ENCODE measurements at places on chromosomes 3 and 15.

DNA sequence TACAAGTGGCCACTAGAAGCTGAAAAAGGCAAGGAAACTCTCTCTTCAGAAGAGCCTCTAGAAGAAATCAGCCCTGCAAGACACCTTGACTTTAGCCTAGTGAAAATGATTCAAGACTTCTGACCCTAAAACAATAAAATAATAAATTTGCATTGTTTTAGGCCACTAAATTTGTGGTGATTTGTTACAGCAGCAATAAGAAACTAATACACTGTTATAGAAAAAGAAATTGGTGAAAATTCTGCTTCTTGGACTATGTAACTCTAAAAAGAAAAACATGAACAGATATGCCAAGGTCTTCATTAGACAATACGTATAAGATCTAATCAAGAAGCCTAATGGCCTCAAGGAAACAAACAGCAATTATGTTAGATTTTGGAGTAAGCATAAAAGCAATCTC lies 36.1 kb downstream of the EXD1 start:
- no peak for DNase-seq

- no peak for DNase-seq
Measured at GRCh38 chr3:108133858-108134554, 43.2 kb upstream of the CD47 start.

DNA sequence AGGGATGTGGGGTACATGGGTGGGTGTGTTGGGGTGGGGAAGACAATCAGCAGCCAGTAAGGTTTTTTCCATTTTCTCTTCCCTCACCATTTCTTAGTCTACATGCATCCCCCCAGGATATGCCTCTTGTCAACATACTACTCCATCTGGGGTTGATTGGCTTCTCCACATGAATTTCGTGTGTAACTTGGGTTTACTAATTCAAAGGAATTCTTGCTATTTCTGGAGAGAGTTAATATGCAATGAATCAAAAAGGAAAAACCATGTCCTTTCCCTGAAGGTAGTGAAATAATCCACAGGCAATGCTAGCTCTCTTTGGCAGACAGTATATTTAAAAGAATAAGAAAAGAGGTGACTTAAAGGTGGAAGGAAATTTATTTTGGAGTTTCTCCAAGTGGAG lies 198.4 kb downstream of the EBLN2 start:
- no peak for DNase-seq

- DNase-seq, result no peak
Measured at GRCh38 chr3:127043041-127043641, 60.2 kb downstream of the PLXNA1 start.

- no peak for DNase-seq
Measured at GRCh38 chr3:59968513-59969045, 918.8 kb upstream of the CFAP20DC start.

GRCh38 chr3:139797724-139798343 lies 120.1 kb upstream of the NMNAT3 start:
- DNase-seq, result no peak

- DNase-seq, result no peak
Measured at GRCh38 chr3:196774191-196774820, 34.6 kb downstream of the PAK2 start.

GRCh38 chr3:127697551-127698240 lies 24.9 kb downstream of the ABTB1 start:
- peak; percentile 97 for DNase-seq

Measured in NCI-H1694 treated with DMSO at 0.1 percent for 48 hours (cell line).